ENCODE measurements at places on chromosomes 2 and 18.

DNA sequence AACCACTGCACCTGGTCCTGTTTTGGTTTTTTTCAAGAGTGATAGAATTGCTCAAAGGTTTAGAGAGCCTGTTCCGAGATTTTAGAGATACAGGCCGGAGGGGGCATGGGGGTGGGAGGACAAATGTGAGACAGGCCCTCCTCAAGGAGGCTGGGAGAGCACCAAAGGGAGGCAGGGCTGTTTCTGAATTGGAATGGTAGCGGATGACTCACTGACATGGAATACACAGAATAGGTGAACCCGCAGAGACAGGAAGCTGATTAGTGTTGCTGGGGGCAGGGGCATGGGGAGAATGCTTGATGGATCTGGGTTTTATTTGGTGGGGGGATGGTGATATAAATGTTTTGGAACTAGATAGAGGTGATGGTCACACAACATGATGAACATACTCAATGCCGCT lies 111.0 kb upstream of the MGAT5 start:
- DNase-seq, result no peak

GRCh38 chr2:215796140-215796855 lies 217.1 kb downstream of the MREG start:
- no peak for DNase-seq

GRCh38 chr2:109230941-109231420 lies 102.0 kb downstream of the SH3RF3 start:
- DNase-seq, result no peak

DNA sequence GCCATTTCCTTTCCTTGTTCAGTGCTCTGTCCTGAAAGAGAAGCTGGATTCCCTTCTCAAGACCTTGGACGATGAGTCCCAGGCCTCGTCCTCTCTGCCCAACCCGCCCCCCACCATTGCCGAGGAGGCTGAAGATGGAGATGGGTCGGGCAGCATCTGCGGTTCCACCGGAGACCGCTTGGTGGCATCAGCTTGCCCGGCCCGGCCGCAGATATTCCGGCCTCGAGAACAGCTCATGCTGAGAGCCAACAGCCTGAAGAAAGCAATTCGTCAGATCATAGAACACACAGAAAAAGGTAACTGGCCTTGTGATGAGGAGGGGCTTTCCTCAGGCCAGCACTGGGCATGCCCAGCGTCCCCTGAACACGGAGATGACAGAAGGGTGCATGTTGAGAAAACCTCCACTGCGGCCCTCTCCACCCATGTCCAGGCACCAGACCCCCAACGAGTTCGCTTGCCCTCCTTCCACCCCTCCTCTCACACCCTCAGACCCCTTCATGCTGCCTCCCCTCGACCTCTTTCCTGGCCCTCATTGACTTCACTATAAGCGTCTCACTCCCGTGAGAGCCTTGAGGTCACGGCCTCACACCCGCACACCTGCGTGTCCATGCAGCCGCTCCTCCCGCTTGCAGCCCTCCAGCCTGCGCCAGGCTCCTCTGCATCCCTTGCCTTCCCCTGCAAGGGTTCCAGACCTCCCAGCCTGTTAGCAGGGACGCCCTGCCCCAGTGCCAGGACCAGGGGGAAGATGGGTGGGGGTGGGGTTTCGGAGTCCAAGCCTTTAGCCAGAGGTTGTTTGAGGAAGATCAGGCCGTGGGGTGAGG lies 95.0 kb downstream of the DGKD start:
- DNase-seq, result no peak

DNA sequence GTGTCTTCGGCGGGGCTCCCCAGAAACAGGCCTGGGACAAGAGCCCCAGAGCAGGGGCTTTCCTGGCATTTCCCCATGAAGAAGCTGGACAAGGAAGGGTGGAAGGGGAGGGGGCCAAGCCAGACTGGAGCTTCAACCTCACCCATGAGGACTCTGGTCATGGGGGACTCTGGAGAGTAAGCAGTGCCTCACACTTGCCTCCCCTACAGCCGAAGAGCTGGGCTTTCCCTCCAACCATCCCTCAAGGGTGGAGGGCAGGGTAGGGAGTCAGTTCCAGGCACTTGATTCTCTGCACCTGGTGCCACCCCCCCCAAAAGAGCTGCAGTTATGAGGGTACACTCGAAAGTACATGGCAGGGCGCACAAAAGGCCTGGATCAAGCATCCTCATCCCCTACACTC lies 246.6 kb downstream of the TFCP2L1 start:
- DNase-seq, result no peak

DNA sequence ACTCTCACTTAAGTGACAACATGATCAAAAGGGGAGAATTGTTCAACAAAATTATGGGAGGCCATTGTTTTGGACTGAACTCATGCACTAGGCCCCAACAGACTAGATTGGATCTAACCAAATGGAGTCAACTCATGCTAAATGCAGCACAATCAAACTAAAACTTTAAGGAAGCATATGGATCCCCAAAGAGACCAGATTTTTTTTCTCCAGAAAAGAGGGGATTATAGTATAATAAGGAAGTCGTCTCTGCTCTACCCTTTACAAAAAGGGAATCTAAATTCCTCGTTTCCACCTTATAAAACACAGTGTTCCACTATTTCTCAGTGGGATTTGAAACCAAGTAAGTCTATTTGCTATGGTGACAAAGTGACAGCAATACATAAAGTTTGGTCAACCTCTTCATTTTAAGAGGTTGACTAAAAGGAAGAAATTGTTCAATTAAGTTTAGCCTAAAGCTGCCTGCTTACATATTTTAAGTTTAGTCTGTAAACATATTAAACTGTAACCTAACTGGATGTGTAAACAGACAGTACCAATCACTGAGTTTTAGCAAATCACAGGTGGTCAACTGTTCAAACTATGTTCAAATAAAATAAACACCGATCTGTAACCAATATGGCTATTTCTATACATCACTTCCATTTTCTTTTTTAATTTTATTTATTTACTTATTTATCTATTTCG lies 40.9 kb upstream of the MAT2A start:
- no peak for DNase-seq

DNA sequence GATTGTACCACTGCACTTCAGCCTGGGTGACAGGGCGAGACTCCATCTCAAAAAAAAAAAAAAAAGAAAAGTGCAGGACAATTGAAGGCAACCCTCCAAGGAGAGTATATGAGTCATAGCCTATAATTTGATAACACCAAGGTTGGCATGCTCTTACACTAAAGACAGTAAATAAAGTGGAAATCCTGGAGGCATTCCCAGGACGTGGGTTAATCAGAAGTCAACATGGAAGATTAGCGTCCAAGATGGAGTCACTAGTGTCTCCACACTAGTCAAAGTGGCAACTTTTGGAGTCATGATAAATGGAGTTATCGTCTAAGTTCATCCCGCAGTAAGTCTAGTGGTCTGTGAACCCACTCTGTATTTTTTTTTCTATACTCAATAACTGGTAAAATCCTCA lies 21.2 kb upstream of the UGGT1 start:
- DNase-seq, result no peak

GRCh38 chr2:106596844-106597243 lies 109.7 kb downstream of the CD8B2 start:
- no peak for DNase-seq

- no peak for DNase-seq
Observed at GRCh38 chr2:95179451-95179850, 13.8 kb downstream of the ZNF2 start.

DNA sequence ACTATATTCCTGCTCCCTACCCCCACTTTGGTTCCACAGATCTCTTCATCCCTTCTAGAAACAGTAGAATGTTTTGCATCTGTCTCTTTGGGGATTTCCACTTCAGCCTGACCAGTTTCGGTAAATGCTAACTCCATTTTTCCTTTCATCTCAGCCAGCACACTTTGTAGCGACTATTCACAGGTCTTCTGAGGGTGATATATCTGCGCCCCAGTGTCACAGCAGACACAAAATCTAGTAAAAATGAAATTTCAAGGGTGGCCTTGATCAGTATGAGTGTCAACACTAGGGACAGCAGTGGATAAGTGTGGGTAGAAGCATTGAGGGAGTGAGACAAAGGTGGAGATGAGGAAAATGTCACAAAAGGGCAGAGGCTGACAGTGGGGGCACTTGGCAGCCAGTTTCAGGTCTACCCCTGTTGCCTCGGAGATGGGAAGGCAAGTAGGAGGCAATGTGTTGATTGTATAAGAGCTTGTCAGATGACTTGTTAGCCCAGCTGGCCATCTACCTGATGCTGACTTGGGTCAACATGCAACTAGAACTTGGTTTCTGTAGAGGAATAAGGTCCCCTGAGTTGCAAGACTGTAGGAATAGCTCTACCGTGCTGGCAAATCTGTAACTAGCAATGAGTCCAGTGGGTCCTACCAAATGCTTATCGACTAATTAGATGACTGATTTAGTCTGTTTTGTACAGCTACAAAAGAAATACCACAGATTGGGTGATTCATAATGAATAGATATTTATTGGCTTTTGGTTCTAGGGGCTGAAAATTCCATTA lies 60.7 kb downstream of the CXCR4 start:
- no peak for DNase-seq

DNA sequence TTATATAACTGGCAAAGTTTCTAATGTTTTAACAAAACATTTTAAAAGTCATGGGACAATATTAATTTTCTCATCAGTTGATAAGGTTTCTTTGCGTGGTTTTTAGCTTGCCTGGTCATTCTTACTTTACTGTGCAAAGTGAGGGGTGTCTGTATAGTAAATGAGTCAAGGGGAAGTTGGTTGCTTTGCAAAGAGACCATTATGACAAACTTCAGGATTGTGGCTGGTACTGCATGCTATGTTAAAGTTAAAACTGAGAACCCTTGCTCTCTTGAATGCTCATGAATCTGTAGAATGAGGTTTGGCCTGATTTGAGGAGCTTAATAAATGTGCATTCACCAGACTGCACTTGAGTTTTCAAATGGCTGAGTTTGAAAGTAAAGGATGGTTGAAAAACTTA lies 47.0 kb downstream of the COL4A4 start:
- no peak for DNase-seq

DNA sequence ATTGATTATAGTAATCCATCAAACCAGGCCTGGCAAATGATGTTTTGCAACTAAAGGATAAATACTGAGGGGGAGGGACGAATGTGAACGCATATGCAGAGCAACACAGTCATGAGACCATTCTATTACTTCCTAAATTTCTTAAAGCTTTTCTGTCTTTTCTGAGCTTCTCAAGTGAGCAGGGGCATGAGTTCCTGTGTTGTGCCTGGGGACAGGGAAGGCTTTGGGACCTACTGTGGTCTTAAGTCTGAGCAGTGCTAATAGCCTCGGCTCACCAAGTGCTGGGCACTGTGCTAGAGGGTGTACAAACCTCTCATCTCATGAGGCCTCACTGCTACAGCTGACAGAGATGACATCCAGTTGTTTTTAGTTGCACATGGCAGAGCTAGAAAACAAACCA lies 182.4 kb downstream of the NEDD4L start:
- no peak for DNase-seq

GRCh38 chr18:79624356-79625170 lies 55.0 kb upstream of the CTDP1 start:
- no peak for DNase-seq

DNA sequence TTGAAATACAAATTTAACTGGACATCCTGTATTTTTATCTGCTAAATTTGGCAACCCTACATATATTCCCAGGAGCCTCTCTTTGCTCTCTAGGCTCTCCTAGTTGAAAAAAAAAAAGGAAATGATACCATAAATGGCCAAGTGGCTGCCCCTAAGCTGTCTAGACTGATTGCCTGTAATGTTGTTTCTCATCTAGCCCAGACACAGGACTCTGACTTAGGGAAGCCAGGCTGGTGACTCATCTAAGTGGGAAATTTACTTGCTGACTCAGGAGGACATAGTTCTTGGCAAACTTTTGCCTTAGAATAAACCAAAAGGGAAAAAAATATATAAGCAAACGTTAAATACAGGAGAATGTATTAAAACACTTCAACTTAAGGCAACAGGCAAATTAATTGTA lies 14.6 kb upstream of the ITGAV start:
- DNase-seq, result no peak

DNA sequence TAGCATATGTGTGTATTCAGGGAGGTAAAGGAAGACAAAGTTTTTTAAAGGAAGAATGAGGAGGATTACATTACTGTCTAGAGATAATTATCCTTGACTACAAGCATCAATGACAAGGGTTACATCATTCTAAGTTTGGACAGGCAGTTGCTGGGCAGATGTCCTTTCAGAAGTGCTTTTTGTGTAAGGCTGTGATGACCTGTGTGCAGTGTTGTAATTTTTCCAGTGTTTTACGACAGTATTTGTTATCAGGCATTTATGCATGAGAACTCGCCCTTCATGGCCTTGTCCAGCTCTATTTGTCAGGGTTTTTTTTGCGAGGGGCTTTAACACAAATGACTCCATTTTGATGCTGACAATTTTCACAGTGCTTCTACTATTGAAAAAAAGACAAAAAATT lies 658.3 kb upstream of the NXPH2 start:
- DNase-seq, result no peak

Data from stimulated activated CD4-positive, alpha-beta T cell treated with anti-CD3 and anti-CD28 coated beads, TNF-alpha, amount 100 ng/mL, for 1 hour (primary cell).